Ureter (tissue), 1 donor: ENCODE measurements at places on chromosomes 2 and 18.

DNA sequence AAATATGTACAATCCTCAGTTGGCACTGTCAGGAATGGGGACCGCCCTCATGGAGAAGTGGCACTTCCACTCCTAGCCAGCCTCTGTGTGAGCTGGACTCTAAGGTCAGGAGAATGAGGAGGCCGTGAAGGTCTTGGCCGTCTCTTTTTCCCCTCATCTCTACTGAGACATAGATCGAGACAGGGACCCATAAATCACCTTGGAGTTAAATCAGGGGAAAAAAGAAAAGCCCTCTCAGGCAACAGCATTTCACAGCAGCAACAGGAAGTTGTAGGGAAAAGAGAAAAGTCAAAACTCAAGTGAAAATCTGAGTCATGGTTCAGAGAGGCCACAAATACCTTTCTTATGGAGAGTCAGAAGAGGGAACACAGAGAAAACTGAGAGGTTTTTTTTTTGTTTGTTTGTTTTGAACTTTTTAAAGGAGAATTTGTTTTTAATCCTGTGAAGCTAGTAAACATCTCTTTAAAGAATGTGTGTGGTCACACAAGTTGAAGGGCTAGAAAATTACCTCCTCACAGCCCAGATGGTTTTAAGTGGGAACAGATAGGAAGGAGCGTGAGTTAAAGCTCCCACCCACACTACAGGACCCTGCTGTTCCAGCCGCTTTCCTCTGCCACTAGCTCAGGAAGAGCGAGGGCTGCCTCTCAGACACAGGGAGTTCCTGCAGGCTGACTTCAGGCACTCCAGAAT is 30.6 kb upstream of the CYP1B1 start:
- DNase-seq, result no peak

GRCh38 chr2:100197631-100198153 is 55.3 kb upstream of the AFF3 start:
- peak; percentile 82 for DNase-seq

GRCh38 chr2:24613154-24613814 is 122.2 kb downstream of the NCOA1 start:
- DNase-seq, result no peak

GRCh38 chr2:23636426-23636825 is 251.4 kb downstream of the KLHL29 start:
- DNase-seq, result no peak

- DNase-seq, result no peak
Observed at GRCh38 chr2:39689876-39690275, 24.2 kb downstream of the TMEM178A start.

DNA sequence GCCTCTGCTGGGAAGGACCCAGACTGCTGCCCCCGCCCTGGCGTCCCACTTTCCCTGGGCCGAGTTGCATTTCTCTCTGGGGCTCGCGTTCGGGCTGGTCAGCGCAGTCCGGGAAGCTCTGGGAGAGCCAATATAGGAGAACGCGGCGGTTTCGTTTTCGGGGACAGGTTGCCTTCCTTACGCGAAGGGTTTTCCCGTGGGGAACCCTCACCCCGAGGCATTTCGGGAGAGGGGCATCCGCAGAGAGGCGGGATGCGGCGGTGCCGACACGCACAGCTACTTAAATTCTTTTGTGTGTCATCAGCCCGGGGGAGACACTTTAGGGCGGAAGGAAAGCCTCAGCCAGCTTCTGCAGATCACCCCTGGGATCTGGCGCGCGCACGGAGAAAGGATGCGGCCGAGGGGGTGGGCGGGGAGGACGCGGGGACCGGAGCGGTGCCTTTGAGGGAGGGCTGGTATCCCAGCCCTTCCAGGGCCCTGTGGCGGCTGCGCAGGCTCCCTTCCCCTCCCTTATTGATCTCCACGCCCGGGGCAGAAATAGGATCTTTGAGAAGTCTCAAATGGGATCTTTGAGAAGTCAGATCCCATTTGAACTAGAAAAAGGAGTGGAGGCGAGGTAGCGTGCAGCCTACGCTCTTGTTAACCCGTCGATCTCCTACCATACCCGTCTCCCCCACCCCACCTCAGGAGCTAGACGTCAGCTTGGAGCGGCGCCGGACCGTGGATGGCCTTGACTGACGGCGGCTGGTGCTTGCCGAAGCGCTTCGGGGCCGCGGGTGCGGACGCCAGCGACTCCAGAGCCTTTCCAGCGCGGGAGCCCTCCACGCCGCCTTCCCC is 1.2 kb downstream of the GATA6 start:
- DNase-seq, result no peak
